Neural cell (in vitro differentiated cells): ENCODE measurements at places on chromosomes 7 and 10. TPM values are rescaled to one million over a fixed set of nuclear protein-coding genes. Genes with fewer than 3 reads are reported as not detected.

The DNAJC12 gene
- 22.3 and 32.2 TPM in 2 replicates for polyA plus RNA-seq

The PLXNA4 gene
- polyA plus RNA-seq = 7.2 and 10.3 TPM in 2 replicates

The DNAH11 gene
- polyA plus RNA-seq = 0.16 and 2.1 TPM in 2 replicates

The GJD4 gene
- not detected in 2 replicates for polyA plus RNA-seq

The GPR37 gene
- polyA plus RNA-seq = 0.78 and 1.4 TPM in 2 replicates

The BUD23 gene
- polyA plus RNA-seq = 75.9 and 82.9 TPM in 2 replicates

The HOXA11 gene
- polyA plus RNA-seq = not detected in 2 replicates
